Mesenchymal stem cell (in vitro differentiated cells and primary cell): ENCODE measurements at places on chromosomes 5 and 9.
A peak's percentile ranks its signal among the peaks of the same experiment; 100 is the strongest.

- no peak overlapping the region for H3K27ac ChIP-seq
- H3K36me3 ChIP-seq, result no peaks in the 10 kb centered on the region
- peaks cover 30% of the 10 kb centered on the region for H3K27me3 ChIP-seq
- H3K4me1 ChIP-seq, result peaks cover 13% of the 10 kb centered on the region
- no peak for DNase-seq
Measured at GRCh38 chr5:180136630-180137381, 65.2 kb upstream of the RNF130 start.

DNA sequence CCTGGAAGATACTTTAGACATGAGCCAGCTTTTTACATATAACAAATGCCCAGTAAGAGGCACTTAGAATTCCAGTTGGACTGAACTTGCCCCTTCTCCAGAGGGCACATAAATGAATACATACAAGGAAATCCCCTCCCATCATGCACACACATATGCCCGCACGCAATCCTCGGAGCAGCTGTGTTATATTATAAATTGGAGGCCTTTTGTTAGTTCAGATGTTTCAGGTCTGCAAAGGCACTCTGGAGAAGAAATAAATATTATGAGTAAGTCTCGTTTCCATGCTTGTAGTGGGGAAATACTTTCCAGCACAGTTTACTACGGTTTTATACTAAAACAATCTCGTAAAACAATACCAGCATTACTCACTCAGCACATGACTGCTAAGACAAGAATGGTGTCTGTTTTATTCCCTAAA lies 17.6 kb upstream of the MUSK start:
- no peaks in the 10 kb centered on the region for H3K27me3 ChIP-seq
- DNase-seq, result peak; percentile 97
- no peak overlapping the region for H3K4me3 ChIP-seq
- no peaks in the 10 kb centered on the region for H3K36me3 ChIP-seq

DNA sequence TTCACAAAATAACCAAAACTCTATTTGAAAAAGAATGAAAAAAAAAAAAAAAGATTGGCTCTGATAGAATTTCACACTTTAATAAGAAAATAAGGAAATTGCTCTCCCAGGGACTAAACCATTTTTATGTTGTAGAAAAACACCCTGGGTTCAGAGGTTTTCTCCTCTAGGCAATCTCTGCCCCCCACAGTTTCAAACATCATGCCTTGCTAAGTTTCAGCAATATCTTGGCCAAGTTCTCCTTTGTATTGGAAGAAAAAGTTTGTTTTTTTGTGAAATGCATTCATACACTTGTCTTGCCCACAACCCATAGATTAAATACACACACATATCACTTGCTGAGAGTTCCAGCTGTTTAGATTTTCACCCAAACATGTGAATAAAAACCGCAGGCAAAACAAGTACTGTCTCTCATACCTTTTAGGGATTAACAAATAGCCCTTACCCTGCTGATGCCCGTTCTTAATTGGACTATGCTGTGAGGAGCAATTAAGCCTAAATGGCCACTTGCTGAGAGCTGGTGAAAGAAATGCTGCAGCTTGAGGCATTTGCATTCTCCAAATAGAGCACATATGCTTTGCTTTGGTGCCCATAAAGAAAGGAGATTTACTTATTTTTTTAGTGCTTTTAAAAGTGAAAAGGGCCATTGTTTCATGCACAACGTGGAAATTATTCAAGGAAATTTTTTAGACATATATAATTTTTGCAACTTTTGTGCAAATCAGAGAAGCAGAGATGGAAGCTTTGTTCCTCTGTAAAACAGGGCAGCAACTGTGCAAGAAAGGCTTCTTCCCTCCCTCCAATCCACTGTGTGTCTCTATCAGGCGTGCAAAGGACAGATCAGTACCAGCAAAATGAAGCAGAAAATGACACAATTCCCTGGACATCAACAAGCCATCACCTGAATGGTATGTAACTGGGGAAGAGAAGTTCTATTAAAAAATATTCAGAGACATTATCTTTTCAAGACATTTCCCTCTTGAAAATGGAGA lies 262.4 kb upstream of the KIF2A start:
- no peak overlapping the region for H3K4me3 ChIP-seq
- no peaks in the 10 kb centered on the region for H3K4me1 ChIP-seq
- H3K27ac ChIP-seq, result no peak overlapping the region
- no peak for DNase-seq
- H3K36me3 ChIP-seq, result no peaks in the 10 kb centered on the region

DNA sequence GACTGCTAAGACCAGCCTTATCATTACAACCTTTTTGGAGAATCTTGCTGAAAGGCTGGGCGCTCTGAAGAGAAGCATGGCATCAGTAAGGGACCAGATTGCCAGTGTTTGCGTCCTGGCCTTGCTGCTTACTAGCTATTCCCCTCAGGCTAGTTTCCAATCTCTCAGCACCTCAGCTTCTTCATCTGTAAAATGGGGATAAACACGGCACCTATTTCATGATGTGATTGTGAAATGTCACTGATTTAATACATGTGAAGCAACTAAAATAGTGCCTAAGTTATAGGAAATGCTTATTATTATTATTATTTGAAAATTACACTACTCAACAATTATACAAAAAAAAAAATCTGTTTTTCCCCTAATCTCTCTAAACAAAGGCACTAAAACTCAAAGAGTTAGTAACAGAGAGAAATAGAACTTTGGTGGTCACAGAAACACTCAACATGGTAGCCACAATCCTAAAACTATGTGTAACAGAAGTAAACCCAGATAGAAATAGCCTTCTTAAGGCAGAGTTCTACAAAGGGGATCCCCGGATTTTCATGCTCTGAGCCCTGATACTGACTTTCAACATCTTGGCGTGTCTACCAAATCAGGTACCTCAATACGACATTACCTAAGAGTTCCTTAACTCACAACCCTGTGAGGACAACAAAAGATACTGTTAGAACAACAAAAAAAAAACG lies 62.0 kb downstream of the ENC1 start:
- H3K27me3 ChIP-seq, result no peaks in the 10 kb centered on the region
- no peak overlapping the region for H3K4me3 ChIP-seq
- H3K36me3 ChIP-seq, result no peaks in the 10 kb centered on the region
- no peak for DNase-seq
- no peak overlapping the region for H3K27ac ChIP-seq

- no peak overlapping the region for H3K4me3 ChIP-seq
- no peaks in the 10 kb centered on the region for H3K27me3 ChIP-seq
- DNase-seq, result no peak
- no peak overlapping the region for H3K27ac ChIP-seq
Measured at GRCh38 chr9:75636427-75637045, 253.9 kb upstream of the PCSK5 start.

DNA sequence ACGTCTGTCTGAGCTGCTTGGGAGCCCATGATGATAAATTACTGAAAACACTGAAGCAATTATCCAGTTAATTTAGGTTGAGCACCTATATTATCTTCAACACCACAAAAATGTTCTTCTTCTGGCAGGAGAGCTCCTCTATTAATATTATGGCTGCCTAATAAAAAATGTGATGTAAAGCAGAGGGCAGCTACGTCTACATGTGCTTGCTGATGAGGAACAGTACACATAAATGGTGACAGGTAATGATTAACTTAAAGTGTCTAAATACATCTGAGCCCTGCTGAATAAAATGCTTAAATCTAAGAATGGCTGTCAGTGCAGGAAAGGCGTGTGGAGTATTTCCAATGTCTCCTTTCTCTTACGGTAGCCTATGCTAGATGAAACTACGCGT lies 131.3 kb upstream of the NR3C1 start:
- no peaks in the 10 kb centered on the region for H3K27me3 ChIP-seq
- H3K36me3 ChIP-seq, result no peaks in the 10 kb centered on the region
- DNase-seq, result no peak

GRCh38 chr9:136492978-136493522 lies 10.2 kb upstream of the SEC16A start:
- no peaks in the 10 kb centered on the region for H3K4me1 ChIP-seq
- H3K4me3 ChIP-seq, result no peak overlapping the region
- H3K27me3 ChIP-seq, result peaks cover 5% of the 10 kb centered on the region
- no peak overlapping the region for H3K27ac ChIP-seq
- DNase-seq, result no peak

DNA sequence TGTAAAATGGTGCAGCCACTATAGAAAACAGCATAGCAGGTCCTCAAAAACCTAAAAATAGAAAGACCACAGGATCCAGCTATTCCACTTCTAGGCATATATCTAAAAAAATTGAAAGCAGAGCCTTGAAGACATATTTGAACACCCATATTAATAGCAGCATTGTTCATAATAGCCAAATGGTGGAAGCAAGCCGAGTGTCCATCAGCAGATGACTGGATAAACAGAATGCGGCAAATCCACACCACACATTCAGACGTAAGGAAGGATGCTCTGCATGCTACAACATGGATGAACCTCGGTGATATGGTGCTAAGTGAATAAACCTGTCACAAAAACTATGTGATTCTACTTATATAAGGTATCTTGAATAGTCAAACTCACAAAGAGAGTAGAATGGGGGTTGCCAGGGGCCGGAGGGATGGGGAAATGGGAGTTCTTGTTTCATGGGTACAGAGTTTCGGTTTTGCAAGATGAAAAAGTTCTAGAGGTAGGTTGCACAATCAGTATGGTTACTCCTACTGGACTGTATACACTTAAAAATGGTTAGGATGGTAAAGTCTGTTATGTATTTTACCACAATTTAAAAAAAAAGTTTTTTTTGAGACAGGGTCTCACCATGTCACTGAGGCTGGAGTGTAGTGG lies 17.1 kb upstream of the HSD17B3 start:
- H3K27ac ChIP-seq, result no peak overlapping the region
- peaks cover 1% of the 10 kb centered on the region for H3K4me1 ChIP-seq
- no peaks in the 10 kb centered on the region for H3K27me3 ChIP-seq
- DNase-seq, result no peak
- peaks cover 35% of the 10 kb centered on the region for H3K36me3 ChIP-seq

DNA sequence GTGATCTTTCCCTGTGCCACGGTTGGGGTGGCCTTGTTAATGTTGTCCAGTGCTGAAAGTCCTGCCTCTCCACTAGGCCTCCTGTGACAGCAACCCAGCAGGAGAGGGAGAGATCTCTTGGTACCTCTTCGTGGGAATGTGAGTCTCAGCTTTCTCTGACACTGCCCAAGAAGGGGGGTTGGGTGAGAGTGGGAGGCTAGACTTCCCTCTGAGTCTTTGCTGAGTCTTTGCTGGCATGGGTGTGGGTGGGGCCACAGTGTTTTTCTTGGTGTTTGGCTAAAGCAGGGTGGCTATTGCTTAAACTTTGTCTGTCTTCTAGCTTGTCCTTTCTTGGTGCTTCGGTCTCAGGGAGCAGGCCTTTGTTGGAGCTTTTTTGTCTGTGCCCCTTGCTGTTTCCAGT lies 145.6 kb downstream of the GNA14 start:
- no peaks in the 10 kb centered on the region for H3K4me1 ChIP-seq
- no peaks in the 10 kb centered on the region for H3K27me3 ChIP-seq
- no peaks in the 10 kb centered on the region for H3K36me3 ChIP-seq

- H3K4me3 ChIP-seq, result no peak overlapping the region
- H3K27me3 ChIP-seq, result peaks cover 100% of the 10 kb centered on the region
- H3K4me1 ChIP-seq, result peaks cover 24% of the 10 kb centered on the region
- no peak overlapping the region for H3K27ac ChIP-seq
Measured at GRCh38 chr9:122221183-122221811, 7.5 kb downstream of the LHX6 start.

DNA sequence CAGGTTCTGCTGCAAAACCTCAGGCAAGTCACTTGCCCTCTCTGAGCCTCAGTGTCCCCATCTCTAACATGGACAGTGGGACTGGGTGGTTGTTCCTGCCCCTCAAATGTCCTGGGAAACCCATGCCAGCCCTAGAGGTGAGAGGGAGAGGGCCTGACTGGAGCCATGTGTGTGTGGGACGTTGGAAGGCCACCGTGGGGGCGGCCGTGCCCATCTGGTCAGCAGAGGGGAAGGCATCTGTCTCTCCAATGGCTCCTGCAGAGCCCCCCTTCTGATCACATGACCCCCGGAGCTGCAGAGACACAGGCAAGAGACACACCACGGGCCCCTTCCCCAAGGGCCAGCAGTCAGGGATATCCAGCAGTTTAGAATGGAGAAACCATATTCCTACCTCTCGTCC lies 1.7 kb downstream of the DNM1 start:
- no peaks in the 10 kb centered on the region for H3K27me3 ChIP-seq
- H3K4me3 ChIP-seq, result peak overlapping the region; percentile 89
- H3K4me1 ChIP-seq, result peaks cover 43% of the 10 kb centered on the region
- H3K36me3 ChIP-seq, result peaks cover 28% of the 10 kb centered on the region
